ENCODE measurements at places on chromosomes 5 and 9.
A peak's percentile ranks its signal among the peaks of the same experiment; 100 is the strongest.

- no peak for DNase-seq
Observed at GRCh38 chr9:111878946-111879345, 17.7 kb upstream of the UGCG start.

- no peak for DNase-seq
Observed at GRCh38 chr5:137407090-137407489, 92.0 kb downstream of the SPOCK1 start.

- DNase-seq: no peak
Observed at GRCh38 chr5:107393851-107394250, 276.9 kb downstream of the EFNA5 start.

DNA sequence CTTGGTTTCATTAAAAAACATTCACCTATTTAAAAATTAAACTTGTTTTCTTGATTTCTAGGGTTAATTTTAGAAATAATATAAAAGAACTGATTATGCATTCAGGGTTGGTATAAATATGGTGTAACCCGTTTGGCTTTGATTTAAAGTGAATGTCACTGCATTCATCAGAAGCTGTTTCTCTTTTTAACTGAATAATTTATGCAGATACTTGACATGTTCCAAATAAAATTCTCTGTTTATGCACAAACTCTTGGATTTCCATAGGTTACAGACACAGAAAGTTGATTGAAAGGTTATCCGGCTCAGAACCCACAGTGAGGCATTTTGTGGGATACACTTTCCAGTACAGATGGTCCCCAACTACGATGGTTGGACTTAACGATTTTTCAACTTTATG is 161.3 kb downstream of the HACD4 start:
- DNase-seq: no peak

- DNase-seq: no peak
Observed at GRCh38 chr5:19322716-19323485, 665.1 kb downstream of the CDH18 start.

DNA sequence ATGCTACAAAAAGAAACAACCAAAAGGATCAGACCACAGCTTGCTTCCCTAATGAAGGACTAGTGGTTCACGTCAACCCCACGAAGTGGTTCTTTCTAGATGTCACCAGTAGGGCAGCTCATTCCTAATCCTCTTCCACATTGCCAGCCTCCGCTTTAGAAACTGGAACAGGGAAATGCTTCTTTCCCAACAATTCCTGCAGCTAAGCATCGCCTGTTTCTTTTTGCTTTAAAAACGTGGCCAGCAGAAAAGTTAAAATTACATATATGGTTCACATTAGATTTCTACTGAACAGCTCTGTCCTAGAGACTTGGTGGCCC is 100.2 kb downstream of the MTX3 start:
- DNase-seq: no peak

- DNase-seq: no peak
Observed at GRCh38 chr9:133581513-133582343, 27.5 kb downstream of the FAM163B start.

- no peak for DNase-seq
Observed at GRCh38 chr5:168916266-168916665, 337.1 kb upstream of the PANK3 start.

DNA sequence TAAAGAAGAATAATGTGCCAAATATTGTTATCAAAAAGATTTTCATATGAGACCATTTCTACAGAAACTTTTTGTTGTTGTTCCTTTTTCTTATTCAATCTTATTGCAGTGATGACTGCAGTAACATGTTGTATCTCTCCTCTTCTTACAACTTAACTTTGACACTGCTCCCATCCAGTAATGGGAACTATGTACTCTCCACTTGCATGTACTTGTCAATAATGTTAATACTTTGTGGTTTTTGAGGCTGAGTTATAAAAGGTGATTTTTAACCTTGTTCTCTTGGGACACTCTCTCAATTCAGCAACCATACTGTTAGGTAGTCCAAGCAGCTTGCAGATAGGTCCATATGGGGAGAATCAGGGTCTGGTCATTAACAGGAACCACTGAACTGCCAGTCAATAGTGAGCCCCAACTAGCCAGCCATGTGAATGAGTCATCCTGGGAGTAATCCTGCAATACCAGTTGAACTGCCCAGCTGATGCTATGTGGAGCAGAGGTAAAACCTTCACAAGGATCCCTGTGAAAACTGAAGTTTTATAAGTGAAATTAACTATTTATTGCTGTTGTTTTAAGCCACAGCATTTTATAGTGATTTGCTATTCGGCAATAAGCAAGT is 199.6 kb upstream of the DAB2 start:
- DNase-seq: no peak

GRCh38 chr9:124392254-124392870 is 22.9 kb downstream of the PSMB7 start:
- DNase-seq: no peak

DNA sequence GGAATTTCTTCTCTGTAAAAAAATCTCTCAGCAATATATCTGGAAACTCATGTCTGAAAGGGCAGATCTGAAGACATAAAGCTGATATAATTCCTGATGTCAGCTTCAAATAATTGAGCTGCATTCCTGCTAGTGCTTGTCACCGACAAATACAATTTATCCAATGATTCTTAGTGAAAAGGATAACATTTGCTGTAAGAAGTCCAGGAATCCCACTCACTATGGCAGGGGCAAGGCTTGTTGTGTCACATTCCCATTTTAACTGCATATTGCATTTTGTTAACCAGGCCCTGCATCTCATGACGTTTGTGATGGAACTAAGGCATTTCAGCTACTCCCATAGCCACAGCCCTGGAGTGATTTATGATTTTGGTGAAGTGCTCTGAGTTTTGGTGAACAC is 160.1 kb upstream of the DAB2 start:
- DNase-seq: no peak

- no peak for DNase-seq
Observed at GRCh38 chr9:113436728-113437515, 26.4 kb downstream of the C9orf43 start.

DNA sequence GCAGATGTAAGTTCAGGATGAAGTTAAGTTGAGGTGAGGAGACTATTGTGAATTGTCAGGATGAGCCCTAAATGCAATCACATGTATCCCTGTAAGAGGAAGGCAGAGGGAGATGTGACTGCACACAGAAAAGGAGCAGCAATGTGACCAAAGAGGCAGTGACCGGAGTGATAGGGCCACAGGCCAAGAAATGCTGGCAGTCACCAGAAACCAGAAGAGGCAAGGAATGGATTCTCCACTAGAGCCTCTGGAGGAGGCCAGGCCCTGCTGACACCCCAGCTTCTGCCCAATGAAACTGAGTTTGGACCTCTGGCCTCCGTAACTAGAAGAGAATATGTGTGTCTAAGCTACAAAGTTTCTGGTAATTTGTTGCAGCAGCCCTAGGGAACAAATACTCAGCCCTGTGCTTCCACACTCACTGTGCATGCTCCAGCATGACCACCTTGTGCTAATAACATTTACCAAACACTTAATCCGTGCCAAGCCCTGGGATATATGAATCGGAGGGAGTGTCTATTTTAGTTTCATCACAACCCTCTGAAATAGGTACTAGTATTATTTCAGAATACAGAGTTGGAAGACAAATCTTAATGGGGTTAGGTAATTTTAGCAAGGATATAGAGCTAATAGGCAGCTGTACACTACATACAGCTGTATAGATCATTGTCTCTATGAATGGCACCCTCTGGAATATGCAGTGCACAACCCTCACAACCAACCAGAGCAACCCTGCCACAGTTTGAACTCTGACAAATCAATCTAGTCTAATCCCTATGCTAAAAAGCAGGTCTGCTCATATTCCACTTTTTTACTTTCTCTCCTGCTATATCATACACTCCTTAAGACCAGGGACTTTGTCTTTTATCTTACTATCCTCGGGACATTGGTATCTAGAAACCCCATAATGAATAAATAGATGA is 7.8 kb upstream of the GPX8 start:
- DNase-seq: no peak

- no peak for DNase-seq
Observed at GRCh38 chr9:24351258-24351657, 194.4 kb downstream of the IZUMO3 start.

GRCh38 chr9:136009516-136009915 is 48.3 kb upstream of the UBAC1 start:
- no peak for DNase-seq

DNA sequence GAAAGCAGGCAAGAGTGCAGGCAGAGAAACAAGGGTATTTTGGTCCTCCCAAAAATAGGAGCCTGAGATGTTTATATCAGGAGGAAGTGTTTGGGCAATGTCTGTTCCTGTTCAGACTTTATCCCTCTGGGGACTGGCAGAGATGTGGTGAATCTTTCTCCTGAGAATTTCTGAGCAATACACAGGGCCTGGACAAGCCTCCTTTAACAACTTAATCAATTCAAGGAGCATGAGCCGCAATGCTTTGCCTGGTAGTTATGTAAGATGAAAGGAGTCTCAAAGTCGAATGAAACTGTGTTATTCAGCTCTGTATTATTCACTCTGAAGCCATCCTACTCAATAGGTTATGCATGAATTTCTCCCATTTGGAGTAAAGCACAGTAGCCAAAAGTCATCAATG is 365.6 kb downstream of the MAN2A1 start:
- DNase-seq: no peak

GRCh38 chr9:69605406-69605805 is 66.8 kb downstream of the APBA1 start:
- DNase-seq: no peak

DNA sequence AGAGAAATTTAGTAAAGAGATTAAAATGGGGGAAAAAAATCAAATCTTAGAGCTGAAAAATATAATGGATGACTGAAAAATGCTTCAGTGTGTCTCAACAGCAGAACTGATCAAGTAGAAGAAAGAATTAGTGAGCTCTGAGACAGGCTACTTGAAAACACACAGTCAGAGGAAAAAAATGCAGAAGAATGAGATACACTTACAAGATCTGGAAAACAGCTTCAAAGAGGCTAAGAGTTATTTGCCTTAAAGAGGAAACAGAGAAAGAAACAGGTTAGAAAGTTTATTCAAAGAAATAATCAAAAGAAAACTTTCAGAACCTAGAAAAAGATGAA is 70.5 kb upstream of the OR2K2 start:
- DNase-seq: no peak

DNA sequence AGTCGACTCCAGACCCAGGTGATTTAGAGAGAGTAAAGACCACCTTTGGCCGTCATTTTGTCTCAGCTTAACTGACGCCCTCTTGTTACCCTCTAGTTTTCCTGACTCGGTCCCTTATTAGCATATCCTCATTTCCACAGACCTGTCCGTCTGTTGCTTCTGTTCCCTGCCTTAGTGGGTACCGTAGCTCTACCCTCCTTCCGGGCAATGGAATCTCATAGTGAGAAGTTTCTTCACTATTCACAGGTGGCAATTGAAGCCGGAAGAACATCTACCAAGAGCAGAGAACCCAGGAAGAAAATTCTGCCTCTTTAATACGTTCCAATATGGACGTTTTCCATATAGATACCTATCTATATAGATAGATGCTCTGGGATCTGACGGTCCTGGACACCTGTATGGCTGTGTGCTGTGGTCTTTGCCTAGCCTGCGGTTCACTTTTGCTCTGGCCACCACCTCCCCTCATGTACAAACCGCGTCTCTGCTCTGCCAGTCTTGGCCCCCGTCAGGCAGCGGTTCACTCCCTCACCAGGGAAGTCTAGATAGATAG is 652 bp upstream of the TMEM161B start:
- DNase-seq: peak; percentile 4

GRCh38 chr5:50846261-50846660 is 179.8 kb downstream of the PARP8 start:
- DNase-seq: no peak

- no peak for DNase-seq
Observed at GRCh38 chr5:156879665-156880285, 29.7 kb downstream of the PPP1R2B start.

DNA sequence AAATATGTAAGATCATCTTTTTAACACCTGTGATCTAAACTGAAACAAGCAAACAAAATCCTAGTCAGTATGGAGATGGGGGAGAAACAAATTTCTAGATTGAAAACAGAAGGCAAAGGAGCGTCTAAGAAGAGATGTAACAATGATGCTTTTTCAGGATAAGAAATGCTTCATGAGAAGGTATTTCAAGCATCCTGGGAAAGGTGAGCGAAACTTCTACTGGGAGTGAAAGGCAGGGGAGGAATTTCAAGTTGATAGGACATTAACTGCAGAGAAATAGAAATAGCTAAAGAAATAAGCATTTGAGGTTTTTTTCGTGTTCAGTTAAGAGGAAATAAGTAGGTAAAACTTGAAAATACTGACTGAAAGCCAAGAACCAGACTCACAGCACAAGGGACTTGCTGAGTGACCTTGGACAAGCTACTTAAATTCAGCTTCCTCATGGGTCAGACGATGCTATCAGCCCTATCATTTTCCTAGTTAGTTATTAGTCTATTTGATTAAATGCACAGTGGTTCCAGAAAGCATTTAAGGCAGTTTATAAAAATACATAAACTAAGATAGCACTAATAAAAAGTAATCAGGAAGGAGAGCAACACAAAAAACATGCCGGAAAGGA is 406.3 kb downstream of the PDE4D start:
- DNase-seq: no peak

DNA sequence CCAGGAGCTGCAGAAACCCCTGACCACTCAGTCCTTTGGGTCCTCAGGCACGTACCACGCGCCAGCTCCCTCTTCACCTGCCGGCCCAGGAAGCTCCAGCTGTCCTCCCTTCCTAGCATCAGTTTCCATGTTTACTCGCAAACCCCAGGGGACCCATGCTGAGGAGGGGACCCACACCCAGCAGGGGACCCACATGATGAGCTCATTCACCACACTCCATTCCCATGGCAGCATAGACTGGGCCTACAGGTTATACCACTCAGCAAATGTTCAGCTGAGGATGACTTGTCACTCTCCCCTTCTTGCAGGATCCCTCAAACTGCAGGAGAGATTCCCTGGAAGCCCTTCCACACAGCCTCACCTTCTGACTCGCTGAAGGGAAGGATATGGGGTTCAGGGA is 73.5 kb upstream of the GALNT10 start:
- no peak for DNase-seq

Data from activated gamma-delta T cell treated with Interleukin-2 at 50 U/mL for 16 hours (primary cell).